ENCODE measurements at places on chromosomes 5 and 9.

DNA sequence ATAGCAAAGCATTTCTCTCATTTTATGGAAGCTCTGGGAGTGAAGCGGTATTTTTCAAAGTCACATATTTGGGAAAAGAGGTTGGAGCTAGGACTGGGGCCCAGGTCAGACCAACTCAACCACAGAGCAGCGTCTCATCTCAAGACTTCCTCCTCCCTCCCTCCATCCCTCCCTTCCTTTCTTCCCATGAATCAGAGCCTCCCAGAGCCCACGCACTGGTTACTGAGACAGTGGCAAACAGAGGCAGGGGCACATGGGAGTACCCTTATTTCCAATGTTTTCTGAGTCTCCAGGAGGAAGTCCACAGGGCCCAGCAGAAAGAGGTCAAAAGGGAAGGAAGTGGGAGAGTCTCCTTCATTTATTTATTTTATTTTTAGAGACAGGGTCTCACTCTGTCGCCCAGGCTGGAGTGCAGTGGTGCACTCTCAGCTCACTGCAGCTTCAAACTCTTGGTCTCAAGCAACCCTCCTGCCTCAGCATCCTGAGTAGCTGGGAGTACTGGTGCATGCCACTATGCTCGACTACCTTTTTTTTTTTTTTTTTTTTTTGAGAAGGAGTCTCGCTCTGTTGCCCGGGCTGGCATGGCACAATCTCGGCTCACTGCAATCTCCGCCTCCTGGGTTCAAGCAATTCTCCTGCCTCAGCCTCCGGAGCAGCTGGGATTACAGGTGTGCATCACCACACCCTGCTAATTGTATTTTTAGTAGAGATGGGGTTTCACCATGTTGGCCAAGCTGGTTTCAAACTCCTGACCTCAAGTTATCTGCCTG is 52.5 kb upstream of the CDKN2AIPNL start:
- no peak for DNase-seq

DNA sequence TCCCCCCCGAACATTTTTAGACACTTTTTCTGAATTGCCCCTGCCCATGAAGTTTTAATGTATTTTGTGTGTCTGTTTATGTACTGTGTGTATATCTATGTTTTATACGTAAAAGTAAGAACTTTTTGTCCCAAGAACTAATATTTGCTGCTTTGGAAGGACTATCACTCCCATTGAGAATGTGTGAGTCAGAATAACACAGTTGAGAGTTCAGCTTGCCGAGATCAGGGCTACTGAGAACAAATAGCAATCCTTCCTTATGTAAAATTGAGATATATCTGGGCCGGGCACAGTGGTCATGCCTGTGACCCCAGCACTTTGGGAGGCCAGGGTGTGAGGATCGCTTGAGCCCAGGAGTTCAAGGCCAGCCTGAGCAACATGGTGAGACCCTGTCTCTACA is 11.3 kb downstream of the GTF3C4 start:
- no peak for DNase-seq

GRCh38 chr5:175836737-175837136 is 34.6 kb upstream of the CPLX2 start:
- no peak for DNase-seq

DNA sequence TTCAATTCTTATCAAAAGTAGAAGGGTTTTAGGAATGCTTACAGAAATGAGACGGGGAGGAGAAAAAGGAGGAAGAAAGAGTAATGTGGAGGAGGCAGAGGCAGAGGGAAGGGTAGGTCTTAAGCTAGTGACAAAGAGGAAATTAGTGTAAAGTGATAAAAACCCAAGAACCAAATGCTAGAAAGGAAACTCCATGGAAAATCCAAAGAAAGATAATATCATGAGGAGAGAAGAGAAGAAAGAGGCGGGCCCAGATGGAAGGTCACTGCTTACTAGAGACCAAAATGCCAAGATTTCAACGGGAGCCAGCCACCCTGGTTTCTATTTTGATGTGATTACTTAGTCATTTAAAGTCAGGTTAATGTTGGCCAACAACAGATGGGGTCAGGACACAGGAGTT is 68.6 kb upstream of the IL12B start:
- no peak for DNase-seq

GRCh38 chr5:130805648-130806047 is 359.4 kb downstream of the HINT1 start:
- peak; percentile 67 for DNase-seq

DNA sequence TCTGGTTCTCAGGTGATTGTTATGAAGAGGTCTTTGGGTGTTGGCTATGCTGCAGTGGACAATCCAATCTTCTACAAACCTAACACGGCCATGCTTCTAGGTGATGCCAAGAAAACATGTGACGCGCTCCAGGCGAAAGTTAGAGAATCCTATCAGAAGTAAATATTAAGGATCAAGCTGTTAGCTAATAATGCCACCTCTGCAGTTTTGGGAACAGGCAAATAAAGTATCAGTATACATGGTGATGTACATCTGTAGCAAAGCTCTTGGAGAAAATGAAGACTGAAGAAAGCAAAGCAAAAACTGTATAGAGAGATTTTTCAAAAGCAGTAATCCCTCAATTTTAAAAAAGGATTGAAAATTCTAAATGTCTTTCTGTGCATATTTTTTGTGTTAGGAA is 101.3 kb downstream of the NNT start:
- DNase-seq = no peak

DNA sequence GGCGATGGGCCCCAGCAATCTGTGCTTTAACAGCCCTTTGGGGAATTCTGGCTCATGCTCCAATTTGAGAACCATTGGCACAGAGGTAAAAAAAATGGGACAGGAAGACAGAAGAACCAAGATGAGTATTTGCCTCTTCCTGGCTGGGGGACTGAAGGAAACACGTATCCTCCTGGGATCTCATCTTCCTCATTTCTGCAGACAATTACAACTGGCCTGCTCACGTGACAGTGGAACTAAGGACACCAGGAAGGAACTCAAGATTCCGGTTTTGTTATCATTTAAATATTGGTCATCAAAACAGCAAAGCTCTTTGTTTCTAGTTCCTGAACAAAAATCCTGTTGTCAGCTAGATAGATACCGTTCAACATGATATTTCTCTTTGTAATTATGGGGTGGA is 216.0 kb upstream of the DAP start:
- no peak for DNase-seq

- DNase-seq = no peak
These were observed 39.0 kb upstream of the CLPTM1L start for GRCh38 chr5:1383886-1384401.

DNA sequence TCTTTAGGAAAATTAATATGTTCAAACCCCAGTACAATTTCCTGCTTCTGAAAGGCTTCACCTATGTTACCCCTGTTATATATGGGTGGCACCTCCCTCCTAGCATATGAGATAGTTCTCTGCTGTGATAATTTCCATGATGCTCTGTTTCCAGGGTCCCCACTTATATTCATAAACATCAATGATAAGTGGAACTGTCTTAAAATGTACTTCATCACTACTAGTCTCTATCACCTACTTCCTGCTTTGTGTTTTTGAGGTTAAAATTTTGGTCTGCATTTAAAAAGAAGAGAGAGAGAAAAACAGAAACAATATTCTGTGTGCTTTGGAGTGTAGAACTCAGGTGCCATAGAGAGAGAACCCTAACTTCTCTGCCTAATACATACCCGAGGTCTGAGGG is 234.7 kb downstream of the HTR1A start:
- no peak for DNase-seq

DNA sequence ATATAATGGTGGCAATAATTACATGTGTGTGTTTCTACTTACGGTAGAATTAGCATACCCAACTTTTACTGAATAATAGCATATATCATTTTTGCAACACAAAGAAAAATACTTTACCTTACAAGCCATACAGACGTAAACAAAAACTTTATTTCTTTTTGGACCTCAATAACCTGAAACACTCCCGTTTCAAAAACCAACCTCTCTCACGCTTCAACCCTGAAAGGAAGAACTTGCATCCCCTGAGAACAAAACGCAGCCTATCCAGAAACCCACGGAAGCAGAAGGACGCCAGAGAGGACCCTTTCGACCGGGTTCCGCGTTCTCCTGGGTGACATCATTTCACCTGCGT is at the start of gene RNF38:
Gene RNF38, minus strand, starts transcription at position 290 of the 352 bp plus-strand sequence. Its CDS starts 161 bp downstream, at position 129.
- no peak for DNase-seq

- DNase-seq = no peak
These were observed 18.8 kb downstream of the S1PR3 start for GRCh38 chr9:89010056-89010455.

- no peak for DNase-seq
These were observed 85.9 kb downstream of the NTRK2 start for GRCh38 chr9:84755380-84755779.

GRCh38 chr9:35495984-35496383 is 6.1 kb downstream of the RUSC2 start:
- no peak for DNase-seq

GRCh38 chr5:88881571-88881971 is 1.4 kb downstream of the MEF2C start:
- DNase-seq = peak; percentile 59

DNA sequence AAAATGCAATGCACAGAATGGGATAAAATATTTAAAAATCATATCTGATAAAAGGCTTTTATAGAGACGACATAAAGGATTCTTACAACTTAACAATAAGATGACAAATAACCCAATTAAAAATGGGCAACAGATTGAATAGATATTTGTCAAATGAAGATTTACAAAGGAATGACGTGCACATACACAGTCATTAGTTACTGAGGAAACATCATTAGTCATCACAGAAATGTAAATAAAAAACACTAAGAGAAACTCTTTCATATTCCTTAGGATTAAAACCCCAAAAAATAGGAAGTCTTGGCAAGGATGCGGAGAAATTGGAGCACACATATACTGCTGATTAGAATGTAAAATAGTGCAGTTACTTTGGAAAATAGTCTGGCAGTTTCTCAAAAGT is 1886.0 kb upstream of the CDH6 start:
- no peak for DNase-seq

- no peak for DNase-seq
These were observed 287.8 kb downstream of the EBF1 start for GRCh38 chr5:158811921-158812320.

DNA sequence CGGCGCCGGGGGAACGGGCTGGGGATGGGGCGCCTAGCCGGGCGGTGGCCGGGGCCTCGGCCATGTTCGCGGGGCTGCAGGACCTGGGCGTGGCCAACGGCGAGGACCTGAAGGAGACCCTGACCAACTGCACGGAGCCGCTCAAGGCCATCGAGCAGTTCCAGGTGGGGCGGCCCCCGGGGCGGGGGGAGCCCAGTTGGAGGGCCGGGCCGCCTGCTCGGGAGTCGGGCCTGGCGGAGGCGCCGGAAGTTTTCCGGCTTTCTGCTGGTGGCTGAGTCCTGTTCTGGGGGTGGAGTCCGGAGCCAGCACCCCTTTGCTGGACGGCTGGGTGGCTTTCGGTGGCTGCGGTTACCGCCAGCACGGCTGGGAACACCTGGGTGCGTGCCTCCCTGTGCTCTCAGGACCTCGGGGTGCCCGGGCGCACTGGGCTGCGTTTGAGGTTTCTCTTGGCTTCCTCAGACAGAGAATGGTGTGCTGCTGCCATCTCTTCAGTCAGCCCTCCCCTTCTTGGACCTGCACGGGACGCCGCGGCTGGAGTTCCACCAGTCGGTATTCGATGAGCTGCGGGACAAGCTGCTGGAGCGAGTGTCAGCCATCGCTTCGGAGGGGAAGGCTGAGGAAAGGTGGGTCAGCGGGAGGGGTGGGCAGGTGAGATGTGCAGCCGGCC is 454 bp downstream of the NELFB start:
- DNase-seq = no peak

GRCh38 chr5:124952079-124952478 is 205.6 kb upstream of the ZNF608 start:
- DNase-seq = no peak

- peak; percentile 72 for DNase-seq
These were observed 98.3 kb upstream of the CDKN2B start for GRCh38 chr9:22107202-22108045.

GRCh38 chr5:89228355-89228754 is 345.4 kb upstream of the MEF2C start:
- no peak for DNase-seq

DNA sequence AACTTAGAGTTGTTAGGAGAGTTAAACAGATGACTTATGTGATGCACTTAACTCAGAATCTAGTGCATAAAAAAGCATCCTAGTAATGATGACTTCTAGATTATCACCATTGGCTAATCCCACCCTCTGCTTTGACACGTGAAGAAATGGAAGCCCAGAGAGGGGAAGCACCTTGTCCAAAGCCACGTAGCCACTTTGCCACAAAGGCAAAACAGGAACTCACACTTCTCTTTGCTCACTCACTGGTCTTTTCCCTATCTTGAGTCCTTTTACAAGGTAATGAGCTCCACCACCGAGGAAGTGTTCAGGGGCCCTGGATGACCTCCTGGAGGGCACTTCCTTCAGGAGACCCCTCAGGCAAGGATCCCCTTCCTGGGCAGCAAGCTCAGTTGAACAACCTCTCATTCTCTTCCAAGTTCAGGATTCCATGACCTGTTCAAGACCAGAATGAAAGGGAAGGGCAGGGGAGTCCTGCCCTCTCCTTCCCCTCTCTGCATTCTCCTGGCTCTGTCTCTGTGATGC is 89.7 kb downstream of the HRH2 start:
- DNase-seq = no peak

GRCh38 chr9:112868461-112868860 is 22.2 kb downstream of the SLC46A2 start:
- no peak for DNase-seq

DNA sequence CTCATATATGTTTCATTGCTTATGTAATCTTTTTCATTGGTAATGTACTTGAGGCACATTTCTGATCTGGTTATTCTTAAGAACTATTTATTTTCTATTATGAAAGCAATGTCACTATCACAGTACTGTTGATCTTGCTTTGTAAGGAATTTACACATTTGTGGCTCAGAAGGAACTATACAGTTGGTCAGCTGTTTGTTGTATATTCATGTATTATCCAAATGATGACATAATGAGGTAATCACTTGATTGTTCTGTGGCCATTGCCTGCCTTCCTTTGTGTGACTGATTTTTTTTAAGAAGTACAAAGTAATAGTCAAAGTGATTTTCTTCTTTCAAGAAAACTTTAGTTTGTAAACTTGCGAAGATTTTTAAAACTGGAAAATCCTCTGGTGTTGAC is 399.9 kb downstream of the TMEM161B start:
- no peak for DNase-seq

GRCh38 chr9:117703537-117703936 is 666 bp upstream of the TLR4 start:
- peak; percentile 48 for DNase-seq

DNA sequence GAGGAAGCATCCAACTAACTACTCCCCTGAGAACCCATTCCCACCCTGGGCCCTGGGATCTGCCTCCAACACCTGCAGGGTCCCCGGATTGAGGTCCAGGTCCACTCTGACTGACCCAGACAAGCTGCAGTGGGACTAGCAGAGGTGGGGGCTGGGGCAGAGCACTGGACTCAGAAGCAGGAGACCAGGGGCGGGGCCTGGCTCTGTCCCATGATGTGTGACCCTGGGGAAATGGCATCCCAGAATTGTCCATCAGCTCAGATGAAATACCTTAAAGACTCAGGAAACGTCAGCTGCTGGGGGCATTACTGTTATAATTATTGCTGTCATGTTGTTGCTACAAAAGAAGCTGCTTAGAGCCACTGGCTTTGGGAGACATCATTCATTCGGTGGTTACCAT is 202.4 kb downstream of the C9orf50 start:
- no peak for DNase-seq

All from adipocyte (in vitro differentiated cells).